OCI-M1 (cell line): ENCODE measurements at places on chromosomes 7 and 10.

- DNase-seq: peak; percentile 70
Measured at GRCh38 chr10:10138685-10139084, 879.0 kb upstream of the CELF2 start.

GRCh38 chr7:131502810-131503508 lies 53.5 kb downstream of the PODXL start:
- DNase-seq: peak; percentile 1

- DNase-seq: peak; percentile 84
Measured at GRCh38 chr10:71878327-71879034, 27.4 kb upstream of the PSAP start.

DNA sequence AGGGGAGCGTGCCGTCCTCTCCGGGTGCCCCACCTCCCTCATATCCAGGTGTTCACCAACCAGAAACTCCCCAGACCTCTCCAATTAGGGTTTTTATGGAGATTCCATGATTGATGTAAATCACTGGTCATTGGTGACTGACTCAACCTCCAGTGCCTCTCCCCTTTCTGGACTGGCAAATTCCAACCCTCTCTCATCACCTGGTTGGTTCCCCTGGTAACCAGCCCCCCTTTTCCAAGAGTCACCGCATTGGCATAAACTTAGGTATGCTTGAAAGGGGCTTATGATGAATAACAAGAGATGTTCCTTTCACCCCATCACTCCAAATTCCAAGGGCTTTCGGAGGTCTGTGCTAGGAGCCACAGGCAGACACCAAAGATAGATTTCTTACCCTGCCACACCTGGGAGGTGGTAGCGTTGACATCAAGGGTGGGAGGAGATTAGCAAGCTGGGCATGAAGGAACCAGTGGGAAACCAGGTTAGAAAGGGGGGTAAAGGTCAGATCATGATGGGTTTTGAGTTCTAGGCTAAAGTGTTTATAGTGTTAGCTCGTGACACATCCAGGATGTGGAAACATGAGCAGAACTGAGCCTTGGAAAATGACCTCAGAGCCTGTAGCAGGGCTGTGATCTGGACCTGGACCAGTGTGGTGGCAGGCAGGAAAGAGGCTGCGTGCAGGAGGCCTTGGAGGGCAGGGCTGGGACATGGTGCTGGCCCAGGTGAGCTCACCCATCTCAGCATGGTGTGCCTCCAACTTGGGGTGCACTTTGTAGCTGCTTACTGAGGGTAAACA lies 45.1 kb downstream of the CAMK1D start:
- no peak for DNase-seq

DNA sequence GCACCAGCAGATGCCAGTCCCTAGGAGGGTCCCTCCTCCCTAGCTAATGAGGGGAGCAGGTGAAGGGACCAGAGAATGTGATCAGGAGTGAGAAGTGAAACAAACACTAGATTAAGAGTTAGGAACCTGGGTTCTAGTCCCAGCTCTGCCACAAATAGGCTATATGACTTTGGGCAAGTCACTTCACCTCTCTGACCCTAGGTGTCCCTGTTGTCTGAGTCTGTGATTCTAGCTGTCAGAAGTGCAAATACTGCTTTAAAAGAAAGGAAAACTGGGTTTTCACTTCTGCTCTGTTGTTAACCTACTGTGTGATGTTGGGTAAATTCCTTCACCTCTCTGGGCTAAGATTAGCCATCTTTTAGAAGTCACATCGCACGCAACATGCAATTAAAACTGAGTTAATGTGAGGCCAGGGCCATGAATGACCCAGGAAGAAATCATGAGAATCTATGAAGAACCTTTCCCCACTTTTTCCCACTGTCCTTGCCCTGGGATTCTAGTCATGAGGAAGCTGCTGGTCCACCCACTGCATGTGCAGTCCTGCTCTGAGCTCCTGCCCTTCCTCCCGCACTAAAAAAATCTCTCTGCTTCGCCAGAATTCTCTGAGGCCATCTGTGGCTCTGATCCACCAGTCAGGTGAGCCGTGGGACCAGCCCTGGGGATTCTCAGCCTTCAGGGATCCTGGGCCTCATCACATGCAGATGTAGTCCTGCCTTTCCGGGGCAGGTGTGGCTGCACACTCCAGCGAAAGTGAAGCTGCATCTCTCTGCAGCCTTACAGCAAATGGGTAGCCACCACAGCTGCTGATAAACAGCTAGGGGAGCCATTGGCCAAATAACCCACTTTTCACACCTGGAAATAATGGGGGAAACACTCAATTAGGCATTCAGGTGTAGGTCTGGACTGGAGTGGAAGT lies 181.7 kb downstream of the PLXNA4 start:
- DNase-seq: peak; percentile 33

- DNase-seq: no peak
Measured at GRCh38 chr10:30834153-30834552, 197.5 kb downstream of the ZNF438 start.

DNA sequence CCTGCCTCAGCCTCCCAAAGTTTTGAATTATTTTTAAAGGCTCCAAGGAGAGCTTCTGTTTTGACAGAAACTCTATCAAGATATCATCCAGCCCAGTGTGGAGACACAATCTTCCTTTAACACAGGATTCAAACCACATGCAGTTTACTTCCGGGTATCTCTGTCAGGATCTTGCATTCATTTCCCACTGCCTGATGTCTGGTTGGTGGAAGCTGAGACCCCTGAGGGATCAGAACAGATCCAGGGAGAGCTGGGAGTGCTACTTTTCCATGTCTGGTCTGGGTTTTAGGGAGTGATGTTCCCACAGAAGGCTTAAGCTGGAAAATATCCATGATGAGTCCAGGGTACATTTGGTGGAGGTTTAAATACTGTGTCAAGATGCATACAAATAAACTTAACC lies 16.7 kb downstream of the PTPRE start:
- DNase-seq: no peak

DNA sequence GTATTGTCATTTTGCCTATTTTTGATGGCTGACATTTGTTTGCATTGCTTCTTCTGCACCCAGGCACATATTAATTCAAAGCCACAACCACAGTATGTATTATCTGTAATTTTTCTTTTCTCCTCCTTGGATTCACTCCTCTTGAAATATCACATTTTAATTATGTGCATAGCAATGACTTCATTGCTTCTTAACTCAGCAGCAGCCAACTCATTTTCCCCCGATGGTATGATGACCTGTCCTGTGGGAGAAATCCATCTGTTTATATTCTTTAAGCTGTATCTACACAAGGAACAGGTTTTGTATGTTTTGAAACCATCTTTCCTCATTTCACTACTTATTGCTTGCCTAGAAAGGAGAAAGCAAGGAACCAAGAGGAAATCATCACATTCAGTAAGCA lies 588.8 kb downstream of the INHBA start:
- DNase-seq: no peak

- no peak for DNase-seq
Measured at GRCh38 chr10:34599026-34599795, 215.9 kb downstream of the PARD3 start.

DNA sequence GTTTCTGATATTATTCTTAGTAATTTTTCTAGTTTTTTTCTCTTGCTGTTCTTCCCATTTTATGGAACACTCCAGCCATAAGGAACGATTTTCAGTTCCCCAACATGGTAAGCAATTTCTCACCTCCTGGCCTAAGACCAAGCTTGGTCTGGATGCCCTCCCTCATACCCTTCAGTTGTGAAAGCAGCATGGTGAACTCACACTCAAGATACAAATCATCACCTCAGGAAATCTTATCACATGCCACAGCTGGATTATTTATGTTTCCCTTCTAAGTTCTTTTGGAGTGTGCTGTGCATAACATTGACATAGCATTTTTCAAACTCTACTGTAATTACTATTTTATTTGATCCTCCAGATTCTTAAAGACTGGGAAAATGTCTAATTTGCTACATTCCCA lies 216.6 kb downstream of the AGMO start:
- peak; percentile 3 for DNase-seq

DNA sequence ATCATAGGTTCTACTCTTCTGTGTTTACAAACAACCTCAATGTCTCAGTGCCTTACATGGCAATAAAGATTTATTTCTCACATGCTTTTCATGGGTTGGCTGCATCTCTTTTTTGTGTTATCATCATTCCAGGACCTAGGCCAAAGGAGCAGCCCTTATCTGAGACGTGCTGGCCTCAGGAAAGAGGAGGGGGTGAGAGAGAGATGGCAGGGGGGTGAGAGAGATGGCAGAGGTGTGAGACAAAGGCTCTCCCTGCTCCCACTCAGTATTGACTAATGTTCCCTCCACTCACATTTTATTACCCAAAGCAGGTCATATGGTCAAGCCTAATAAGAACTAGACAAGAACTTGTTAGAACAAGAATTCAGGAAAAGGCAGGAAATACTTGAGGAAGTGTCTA lies 120.1 kb upstream of the PRR15 start:
- peak; percentile 3 for DNase-seq

DNA sequence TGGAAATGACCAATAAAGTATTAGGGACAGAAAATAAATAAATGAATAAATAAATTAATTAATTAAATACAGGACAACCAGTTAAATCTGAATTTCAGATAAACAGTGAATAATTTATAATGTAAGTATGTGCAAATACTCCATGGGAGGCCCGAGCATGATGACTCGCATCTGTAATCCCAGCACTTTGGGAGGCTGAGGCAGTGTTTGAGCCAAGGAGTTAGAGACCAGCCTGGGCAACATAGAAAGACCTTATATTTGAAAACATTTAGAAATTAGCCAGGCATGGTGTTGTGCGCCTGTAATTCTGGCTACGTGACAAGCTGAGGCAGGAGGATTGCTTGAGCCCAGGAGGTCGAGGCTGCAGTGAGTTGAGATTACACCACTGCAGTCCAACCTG lies 123.7 kb downstream of the CUL2 start:
- no peak for DNase-seq

DNA sequence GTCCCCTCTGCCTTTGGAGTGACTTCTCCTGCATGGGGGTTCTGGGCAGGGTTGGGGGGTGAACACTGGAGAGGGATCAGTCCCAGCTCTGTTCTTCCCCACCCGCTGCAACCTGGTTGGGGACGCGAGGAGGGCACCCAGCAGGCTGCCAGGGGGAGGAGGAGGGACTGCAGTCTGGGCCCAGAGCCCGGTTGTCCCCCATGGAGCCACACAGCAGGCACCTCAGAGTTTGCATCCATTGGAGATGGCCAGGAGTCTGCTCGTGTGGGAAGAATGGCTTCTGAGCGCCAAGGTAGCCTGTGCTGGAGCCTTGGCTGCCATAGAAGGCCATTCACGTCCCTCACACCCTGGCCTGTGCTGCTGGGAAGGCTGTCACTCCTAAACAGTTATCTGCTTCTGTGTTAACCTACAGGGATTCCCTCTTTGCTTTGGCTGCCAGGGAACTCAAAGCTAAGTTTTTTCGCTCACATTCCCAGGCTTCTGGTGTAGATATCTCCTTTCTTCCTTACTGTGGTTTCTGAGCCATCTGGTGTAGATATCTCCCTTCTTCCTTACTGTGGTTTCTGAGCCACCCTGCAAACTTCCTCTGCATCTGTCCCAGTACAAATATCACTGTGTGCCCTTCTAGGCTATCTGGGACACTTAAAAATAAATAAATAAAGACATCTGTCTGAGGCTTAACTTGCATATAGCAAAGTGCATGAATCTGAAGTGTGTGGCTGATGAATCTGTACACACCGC lies 133.7 kb downstream of the LHPP start:
- DNase-seq: peak; percentile 55

GRCh38 chr10:60171436-60172013 lies 218.2 kb downstream of the ANK3 start:
- DNase-seq: no peak

GRCh38 chr10:30887839-30888238 lies 143.8 kb downstream of the ZNF438 start:
- DNase-seq: no peak

DNA sequence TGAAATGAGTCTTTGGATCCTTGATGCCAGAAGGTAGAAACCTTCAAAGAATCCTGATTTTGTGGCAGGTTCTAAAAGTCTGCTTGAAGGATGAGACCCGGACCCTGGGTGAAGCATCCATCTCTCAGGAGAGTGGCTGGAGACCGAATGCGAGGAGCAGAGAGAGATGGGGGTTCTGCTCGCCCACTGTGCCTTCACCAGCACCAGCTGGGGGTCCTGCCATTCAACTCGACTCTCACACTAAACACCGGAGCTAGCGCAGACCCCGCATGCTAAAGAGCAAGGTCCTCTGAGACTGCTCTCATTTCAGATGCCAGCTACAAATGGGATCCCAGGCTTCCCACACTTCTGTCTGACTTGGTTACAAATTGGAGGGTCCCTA lies 218.4 kb downstream of the GLRX3 start:
- DNase-seq: no peak

GRCh38 chr10:128052696-128053095 lies 73.5 kb downstream of the MKI67 start:
- DNase-seq: no peak

DNA sequence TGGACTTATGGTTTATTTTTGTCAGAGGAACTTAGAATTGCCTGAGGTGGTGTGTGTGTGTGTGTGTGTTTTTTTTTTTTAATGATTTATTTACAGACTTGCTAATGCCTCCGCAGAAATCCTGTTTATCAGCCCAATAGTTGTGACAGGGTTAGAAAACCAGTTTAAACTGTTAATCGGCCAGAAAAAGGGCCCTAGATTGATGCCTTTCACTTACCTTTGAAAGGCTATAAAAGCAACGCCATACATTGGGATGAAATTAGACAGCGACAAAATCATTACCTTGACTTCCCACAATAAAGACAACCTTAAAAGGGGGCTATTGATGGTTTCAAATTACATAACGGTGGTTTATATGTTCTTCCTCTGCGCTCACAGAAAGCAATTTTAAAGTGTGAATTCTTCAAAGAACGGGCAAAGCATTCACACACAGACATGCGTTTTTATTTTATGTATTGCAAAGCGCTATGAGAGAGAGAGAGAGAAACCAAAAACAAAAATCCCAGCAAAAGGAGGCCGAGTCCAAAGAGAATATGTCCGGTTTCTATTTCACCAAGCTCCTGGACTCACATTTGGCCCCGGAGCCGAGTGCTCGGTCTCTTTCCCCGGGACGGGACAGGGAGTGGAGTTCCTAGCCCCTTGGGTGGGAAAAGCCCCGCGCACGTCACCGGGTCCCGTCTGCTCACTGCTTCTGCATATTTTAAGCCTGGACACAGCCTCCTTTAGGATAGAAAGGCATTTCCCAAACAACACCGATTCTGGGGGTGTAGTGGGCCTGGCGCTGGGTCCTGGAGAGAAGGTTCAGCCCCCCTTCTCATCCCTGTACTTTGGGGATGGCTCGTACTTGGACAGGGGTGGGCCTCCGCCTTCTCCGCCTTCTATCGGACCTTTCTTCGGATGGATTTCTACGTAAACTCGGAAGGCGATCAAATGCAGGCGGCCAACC lies 26.8 kb upstream of the VAX1 start:
- no peak for DNase-seq

DNA sequence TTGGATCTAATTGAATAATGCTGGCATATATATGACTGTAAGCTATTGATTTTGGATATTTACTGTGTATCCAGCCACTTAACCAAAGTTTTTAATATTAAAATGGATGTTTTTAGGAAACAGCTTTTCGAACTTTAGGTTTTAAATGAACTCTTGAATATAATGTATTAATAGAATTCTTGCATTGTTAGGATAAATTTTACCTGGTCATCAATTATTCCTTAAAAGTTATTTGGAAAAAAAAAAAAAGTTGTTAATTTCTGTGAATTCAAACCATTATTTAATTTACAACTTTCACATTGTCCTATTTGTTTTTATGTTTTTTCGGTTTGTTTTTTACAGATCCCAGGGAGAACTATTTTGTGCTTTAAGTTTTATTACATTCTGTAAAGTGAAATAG lies 9.8 kb downstream of the TMEM209 start:
- DNase-seq: no peak

- DNase-seq: no peak
Measured at GRCh38 chr7:15837306-15837950, 150.9 kb upstream of the MEOX2 start.

GRCh38 chr7:110623436-110623835 lies 467.5 kb upstream of the LRRN3 start:
- DNase-seq: no peak

GRCh38 chr7:14805105-14805719 lies 97.3 kb downstream of the DGKB start:
- peak; percentile 58 for DNase-seq
